Activated naive CD4-positive, alpha-beta T cell treated with anti-CD3 and anti-CD28 coated beads, Interleukin-2, amount 50 U/mL, for 16 hours (primary cell): ENCODE measurements at places on chromosomes 4 and X.

GRCh38 chr4:72975488-72975784 lies 94.1 kb downstream of the COX18 start:
- DNase-seq = no peak

DNA sequence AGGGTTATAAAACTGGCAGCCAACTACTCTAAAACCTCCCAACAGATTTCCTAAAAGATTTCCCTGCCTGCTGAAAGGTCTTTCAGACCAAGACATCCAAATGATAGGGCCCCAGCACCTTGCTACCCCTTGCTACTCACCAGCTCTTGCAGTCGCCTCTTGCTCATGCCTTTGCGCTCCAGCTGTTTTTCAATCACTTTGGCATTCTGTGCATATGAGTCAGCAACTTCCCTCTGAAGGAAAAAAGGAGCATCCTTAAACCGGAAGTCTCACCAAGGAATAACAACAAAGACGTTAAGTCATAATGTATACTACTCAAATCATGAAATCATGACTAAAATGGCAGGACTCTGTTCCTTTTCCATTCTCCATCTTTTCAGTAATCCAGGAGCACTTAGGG lies 24.0 kb downstream of the STEEP1 start:
- no peak for DNase-seq

- DNase-seq = no peak
Measured at GRCh38 chr4:605702-606425, 19.5 kb upstream of the PDE6B start.

DNA sequence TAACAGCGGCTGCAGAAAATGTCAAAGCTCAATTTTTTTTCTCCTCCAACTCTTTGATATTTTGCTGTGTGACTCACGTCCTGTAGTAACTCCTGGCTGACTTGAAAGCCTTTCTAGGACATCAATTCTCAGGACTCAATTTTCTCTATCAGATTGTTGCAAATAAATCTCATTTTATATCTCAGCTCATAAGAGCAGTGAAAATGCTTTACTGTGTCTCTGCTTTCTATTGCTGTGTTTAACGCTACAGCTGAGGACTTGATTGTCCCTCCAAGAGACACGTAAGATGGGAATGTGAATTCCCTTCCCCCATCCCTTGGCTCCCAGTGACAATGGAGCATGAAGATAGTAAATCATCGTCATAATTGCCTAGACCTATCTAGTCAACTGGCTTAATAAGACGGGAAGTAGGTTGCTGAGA lies 20.5 kb upstream of the CBR4 start:
- DNase-seq = no peak

- no peak for DNase-seq
Measured at GRCh38 chr4:110296892-110297291, 98.5 kb upstream of the ELOVL6 start.

- DNase-seq = no peak
Measured at GRCh38 chr4:167421201-167421600, 186.9 kb upstream of the SPOCK3 start.

DNA sequence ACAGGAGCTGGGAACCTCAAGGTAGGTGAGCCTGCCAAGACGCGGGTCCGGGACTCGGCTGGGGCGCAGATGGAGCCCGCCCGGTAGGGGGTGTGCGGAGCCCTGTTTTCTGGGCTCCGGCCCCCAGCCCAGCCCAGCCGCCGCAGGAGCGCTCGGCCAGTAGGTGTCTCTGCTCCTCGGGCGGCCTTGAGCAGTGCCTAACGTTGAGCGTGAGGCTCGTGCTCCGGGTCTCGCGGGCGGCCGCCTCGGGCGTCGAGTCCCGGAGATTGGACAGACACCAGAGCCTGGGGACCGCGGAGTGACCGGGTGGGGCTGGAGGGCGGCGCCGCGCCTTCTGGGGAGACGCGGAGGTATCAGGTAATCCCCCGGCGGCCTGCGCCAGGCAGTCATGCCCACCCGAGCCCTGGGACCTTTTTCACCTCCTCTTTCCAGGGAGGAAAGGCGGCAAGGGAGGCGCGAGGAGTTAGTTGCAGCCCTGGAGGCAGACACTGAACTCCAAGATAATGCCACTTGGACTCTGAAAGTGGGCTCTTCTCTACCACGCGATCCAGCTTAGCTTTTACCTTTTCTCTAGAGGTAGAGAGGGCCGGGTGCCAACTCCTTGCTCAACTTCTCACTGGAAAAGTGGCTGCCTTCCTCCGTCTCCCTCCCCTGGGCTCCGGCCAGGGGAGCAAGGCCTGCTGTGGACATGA lies 14.5 kb upstream of the FGG start:
- peak; percentile 56 for DNase-seq

DNA sequence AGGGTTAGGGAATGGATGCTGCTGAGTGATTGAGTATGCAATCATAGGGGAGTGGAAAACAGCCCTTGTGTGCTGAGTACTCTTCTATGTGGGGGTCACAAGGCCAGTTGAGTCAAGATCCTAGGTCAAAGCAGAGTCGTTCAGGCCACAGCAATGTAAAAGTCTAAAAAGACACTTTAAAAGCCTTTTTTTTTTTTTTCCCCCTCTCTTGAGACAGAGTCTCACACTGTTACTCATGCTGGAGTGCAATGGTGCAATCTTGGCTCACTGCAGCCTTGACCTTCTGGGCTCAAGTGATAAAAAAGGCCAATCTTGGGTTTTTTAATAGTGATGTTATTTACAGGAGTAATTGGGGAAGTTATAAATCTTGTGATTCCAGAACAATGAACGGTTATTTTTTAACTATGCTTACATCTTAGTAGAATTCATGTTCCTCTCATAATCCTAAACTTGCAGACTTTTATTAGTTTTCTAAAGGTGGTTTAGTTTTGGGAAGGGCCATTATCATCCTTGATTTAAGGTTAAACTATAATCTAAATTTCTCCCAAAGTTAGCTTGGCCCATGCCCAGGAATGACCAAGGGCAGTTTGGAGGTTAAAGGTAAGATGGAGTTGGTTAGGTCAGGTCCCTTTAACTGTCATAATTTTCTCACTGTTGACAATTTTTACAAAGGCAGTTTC lies 82.2 kb upstream of the BMP2K start:
- DNase-seq = no peak
